ENCODE measurements at places on chromosomes 12 and 14. TPM values are rescaled to one million over a fixed set of nuclear protein-coding genes. Genes with fewer than 3 reads are reported as not detected.

Gene TMEM229B
- total RNA-seq: 15.2 TPM

Gene KLHL33
- total RNA-seq: 0.47 TPM

Gene KRT6C
- total RNA-seq: not detected

DNA sequence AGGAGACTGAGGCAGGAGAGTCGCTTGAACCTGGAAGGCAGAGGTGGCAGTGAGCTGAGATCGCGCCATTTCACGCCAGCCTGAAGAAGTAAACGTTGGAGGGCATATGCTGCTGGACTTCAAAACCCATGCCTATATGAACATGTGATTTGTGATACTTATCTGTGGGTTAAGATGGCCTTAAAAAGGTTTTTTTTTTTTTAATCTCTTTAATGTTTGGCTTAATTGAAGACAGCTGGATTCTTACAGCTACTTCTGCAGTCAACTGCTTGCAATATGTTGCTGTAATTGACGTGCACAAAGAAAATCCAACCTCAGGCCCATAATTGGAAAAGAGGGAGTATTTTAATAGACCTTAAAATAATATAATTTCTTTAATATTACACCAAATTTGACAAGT lies 1.5 kb upstream of the B3GNT4 start:
- H3K27ac ChIP-seq: no peak overlapping the region
- no peak for DNase-seq

- H3K4me3 ChIP-seq: no peak overlapping the region
- no peaks in the 10 kb centered on the region for H3K27me3 ChIP-seq
- DNase-seq: no peak
Observed at GRCh38 chr12:94222351-94223084, 74.1 kb downstream of the PLXNC1 start.

- no peak for DNase-seq
- peaks cover 35% of the 10 kb centered on the region for H3K4me1 ChIP-seq
- peak overlapping the region; percentile 81 for H3K27ac ChIP-seq
- peaks cover 5% of the 10 kb centered on the region for H3K36me3 ChIP-seq
- H3K4me3 ChIP-seq: no peak overlapping the region
- no peaks in the 10 kb centered on the region for H3K27me3 ChIP-seq
Observed at GRCh38 chr12:11757531-11757930, 108.1 kb downstream of the ETV6 start.

DNA sequence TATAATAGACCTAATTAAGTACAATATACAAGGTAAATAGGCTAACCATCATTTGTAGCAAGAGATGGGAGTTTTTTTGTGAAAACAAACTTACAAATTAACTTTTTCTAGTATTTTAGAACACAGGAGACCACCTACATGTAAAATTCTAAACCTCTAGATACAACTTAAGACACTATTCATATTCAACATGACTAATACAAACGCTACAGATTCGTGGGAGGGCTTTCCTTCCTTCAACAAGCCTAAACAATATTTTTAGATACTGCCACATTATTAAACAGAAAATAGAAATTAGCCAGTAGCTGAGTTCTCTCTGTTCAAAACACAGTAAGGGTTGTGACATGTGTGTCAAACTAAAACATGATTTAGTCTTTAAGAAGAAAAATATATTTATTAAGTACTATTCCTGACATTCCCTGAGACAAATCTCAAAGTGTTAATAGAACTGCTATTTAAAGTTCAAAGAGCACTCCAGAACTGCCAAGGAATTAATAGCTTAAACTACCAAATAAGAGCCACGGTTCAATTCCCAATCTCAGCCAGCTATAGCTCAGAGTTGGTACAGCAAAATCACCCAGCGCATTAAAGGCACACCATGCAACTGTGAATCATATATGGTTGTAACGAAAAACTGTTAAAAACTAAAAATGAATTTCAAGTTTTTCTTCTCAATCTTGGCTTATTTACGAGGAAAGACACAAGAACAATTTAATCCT lies 10.7 kb downstream of the MED13L start:
- no peak overlapping the region for H3K27ac ChIP-seq
- no peaks in the 10 kb centered on the region for H3K27me3 ChIP-seq
- peaks cover 17% of the 10 kb centered on the region for H3K4me1 ChIP-seq

DNA sequence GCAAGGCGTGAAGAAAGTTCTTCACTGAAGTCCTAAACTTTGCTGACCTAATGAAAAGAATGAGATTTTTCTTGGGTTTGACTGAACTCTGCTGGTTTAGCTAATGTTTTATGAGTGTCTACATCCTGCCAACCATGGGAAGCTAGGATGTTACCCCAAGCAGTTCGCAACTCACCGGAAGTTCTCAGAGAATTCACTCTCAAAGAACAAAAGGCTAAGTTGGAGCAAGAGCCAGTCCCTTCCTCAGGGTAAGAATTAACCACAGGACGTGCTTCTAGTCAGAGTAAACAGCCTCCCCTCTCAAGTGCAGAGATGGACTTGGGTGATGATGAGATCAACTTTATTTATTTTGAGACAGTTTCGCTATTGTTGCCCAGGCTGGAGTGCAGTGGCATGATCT lies 37.3 kb downstream of the TCHP start:
- H3K36me3 ChIP-seq: peaks cover 5% of the 10 kb centered on the region
- H3K27ac ChIP-seq: no peak overlapping the region
- DNase-seq: no peak
- no peak overlapping the region for H3K4me3 ChIP-seq
- H3K27me3 ChIP-seq: no peaks in the 10 kb centered on the region

- H3K27me3 ChIP-seq: peaks cover 26% of the 10 kb centered on the region
- H3K4me1 ChIP-seq: peaks cover 3% of the 10 kb centered on the region
- H3K36me3 ChIP-seq: peaks cover 2% of the 10 kb centered on the region
Observed at GRCh38 chr14:104582662-104583061, 3.1 kb downstream of the C14orf180 start.

GRCh38 chr12:6574576-6575295 lies 6.6 kb upstream of the NOP2 start:
- peaks cover 15% of the 10 kb centered on the region for H3K36me3 ChIP-seq
- H3K4me3 ChIP-seq: no peak overlapping the region
- H3K27me3 ChIP-seq: no peaks in the 10 kb centered on the region

DNA sequence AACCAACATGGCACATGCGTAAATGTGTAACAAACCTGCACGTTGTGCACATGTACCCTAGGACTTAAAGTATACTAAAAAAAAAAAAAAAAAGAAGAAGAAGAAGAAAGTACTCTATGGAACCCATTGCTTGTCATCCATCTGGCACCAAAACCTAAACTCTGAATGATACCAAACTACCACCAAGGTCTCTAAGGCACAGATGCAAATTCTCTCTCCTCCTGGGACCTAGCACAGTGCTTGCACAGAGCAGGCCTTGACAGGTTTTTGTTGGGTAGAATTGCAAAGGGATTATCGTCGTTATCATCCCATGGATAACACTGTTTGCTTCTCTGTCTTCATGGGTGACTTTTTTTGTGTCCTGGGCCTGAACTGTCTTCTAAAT lies 13.2 kb upstream of the LGALS3 start:
- no peak overlapping the region for H3K4me3 ChIP-seq
- H3K27me3 ChIP-seq: no peaks in the 10 kb centered on the region
- no peak overlapping the region for H3K27ac ChIP-seq
- DNase-seq: no peak
- H3K36me3 ChIP-seq: no peaks in the 10 kb centered on the region

- no peak overlapping the region for H3K4me3 ChIP-seq
- peaks cover 33% of the 10 kb centered on the region for H3K27me3 ChIP-seq
- H3K4me1 ChIP-seq: no peaks in the 10 kb centered on the region
- DNase-seq: no peak
- H3K36me3 ChIP-seq: no peaks in the 10 kb centered on the region
- H3K27ac ChIP-seq: no peak overlapping the region
Observed at GRCh38 chr12:13811061-13811460, 170.3 kb downstream of the GRIN2B start.

DNA sequence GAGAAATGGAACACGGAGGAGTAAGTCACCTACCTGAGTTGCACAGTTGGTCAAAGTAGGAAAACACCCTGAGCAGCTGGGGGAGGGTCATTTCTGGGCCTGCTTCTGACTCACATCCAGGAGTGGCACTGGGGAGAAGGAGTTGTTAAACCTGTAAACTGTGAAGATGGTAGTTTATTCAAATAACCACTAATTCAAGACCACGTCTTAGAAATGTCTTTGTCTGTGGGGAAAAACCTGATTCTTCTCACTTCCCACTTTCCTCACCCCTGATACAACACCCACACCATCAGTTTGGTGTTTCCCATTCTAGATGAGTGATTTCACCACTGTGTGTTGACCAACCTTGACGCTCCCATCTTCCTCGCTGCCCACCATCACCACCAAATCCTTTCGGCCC lies 207.1 kb downstream of the ANO4 start:
- H3K27ac ChIP-seq: no peak overlapping the region
- no peaks in the 10 kb centered on the region for H3K4me1 ChIP-seq
- no peaks in the 10 kb centered on the region for H3K36me3 ChIP-seq
- no peak overlapping the region for H3K4me3 ChIP-seq
- H3K27me3 ChIP-seq: no peaks in the 10 kb centered on the region

GRCh38 chr14:25520821-25521220 lies 470.9 kb upstream of the STXBP6 start:
- H3K4me3 ChIP-seq: no peak overlapping the region
- H3K4me1 ChIP-seq: no peaks in the 10 kb centered on the region
- H3K27me3 ChIP-seq: no peaks in the 10 kb centered on the region
- H3K27ac ChIP-seq: no peak overlapping the region

Measured in T-helper 17 cell (primary cell).